ENCODE measurements at places on chromosomes 5 and 9. TPM values are rescaled to one million over a fixed set of nuclear protein-coding genes. Genes with fewer than 3 reads are reported as not detected.

Gene ANKRD20A1
- total RNA-seq: under 0.01 TPM

Gene FSD1L
- 0.81 TPM for total RNA-seq

Gene PDE6A
- not detected for total RNA-seq

Gene SLC46A2
- not detected for total RNA-seq

Gene KDM4C
- total RNA-seq: 16.8 TPM

Gene NR3C1
- total RNA-seq: 34.5 TPM

Gene FBLL1
- total RNA-seq: 3.8 TPM

Gene CDHR2
- not detected for total RNA-seq

Gene SHOC1
- not detected for total RNA-seq

Gene JAKMIP2
- total RNA-seq: not detected

Gene ADAMTSL2
- total RNA-seq: 52.5 TPM

Gene LAMC3
- total RNA-seq: not detected

Gene TMC1
- total RNA-seq: not detected

Gene ZNF300
- total RNA-seq: 4.5 TPM

Gene EIF4E1B
- total RNA-seq: not detected

Gene FAM151B
- 5.7 TPM for total RNA-seq

Gene TUBB4B
- total RNA-seq: 269 TPM

Gene PDGFRB
- total RNA-seq: 108 TPM

Gene CLTA
- 279 TPM for total RNA-seq

Gene NIM1K
- 1.1 TPM for total RNA-seq

Gene OSMR
- 99.3 TPM for total RNA-seq

Gene ADAMTS2
- 162 TPM for total RNA-seq

Gene ENTPD2
- total RNA-seq: not detected

Gene CYLC2
- total RNA-seq: not detected

Gene IL7R
- total RNA-seq: 4.2 TPM

Gene SLC34A1
- not detected for total RNA-seq

Gene PCAT7
- total RNA-seq: not detected

Gene STOM
- 118 TPM for total RNA-seq

Gene PCDH12
- total RNA-seq: 9.2 TPM

Gene FOXD4L5
- not detected for total RNA-seq

Gene NACC2
- total RNA-seq: 35.7 TPM

Data from cardiac atrium fibroblast (primary cell).